ENCODE measurements at places on chromosomes 2 and 18. TPM values are rescaled to one million over a fixed set of nuclear protein-coding genes. Genes with fewer than 3 reads are reported as not detected.

Gene EVA1A
- total RNA-seq: 0.69 TPM

Gene COL6A3
- 96.2 TPM for total RNA-seq

Gene NT5C1B
- total RNA-seq: not detected

Gene INHBB
- 13.9 TPM for total RNA-seq

Gene LIMS3
- total RNA-seq: 2.2 TPM

Gene MAP3K19
- not detected for total RNA-seq

Gene REG3G
- total RNA-seq: not detected

Gene BCL11A
- 4.5 TPM for total RNA-seq

Gene SNTG2
- total RNA-seq: 3.3 TPM

Gene ACADL
- 1.3 TPM for total RNA-seq

Gene LPIN1
- 70.0 TPM for total RNA-seq

Gene RFTN2
- 7.4 TPM for total RNA-seq

Gene MATN3
- 1.3 TPM for total RNA-seq

GRCh38 chr2:103868396-103868795 lies 985.5 kb upstream of the POU3F3 start:
- DNase-seq: no peak

DNA sequence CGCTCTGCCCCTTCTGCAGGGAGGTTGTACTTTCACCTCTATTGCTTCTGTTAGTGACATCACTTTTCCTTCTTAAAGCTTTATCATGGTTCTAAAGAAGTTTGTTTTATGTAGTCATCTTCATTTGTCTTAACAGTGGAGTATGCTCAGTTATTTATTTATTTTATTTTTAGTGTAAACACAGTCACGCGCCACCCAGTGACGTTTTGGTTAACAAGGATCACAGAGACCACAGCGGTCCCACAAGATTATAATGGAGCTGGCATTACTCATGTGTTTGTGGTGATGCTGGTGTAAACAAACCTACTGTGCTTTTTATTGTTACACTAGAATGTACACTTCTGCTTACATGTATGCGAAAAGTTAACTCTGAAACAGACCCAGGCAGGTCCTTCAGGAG lies 89.9 kb downstream of the SOX11 start:
- DNase-seq: no peak

DNA sequence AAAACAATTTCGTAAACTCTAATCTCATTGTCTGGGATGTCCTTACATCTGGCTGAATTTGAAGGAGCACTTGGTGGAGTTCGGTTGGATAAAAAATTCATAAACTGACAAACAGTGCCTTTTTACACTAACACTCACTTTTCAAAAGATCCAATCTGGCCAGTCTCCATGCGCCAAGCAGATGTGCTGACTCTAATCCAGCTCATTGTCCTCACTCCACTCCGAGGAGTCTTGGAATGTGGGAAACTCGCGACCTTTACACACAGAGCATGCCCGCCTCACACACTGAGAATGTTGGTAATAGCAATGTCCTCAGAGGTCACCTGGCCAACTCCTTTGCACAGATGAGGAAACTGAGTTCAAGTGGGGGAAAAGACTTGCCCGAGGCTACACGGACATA lies 66.8 kb downstream of the XDH start:
- DNase-seq: no peak

DNA sequence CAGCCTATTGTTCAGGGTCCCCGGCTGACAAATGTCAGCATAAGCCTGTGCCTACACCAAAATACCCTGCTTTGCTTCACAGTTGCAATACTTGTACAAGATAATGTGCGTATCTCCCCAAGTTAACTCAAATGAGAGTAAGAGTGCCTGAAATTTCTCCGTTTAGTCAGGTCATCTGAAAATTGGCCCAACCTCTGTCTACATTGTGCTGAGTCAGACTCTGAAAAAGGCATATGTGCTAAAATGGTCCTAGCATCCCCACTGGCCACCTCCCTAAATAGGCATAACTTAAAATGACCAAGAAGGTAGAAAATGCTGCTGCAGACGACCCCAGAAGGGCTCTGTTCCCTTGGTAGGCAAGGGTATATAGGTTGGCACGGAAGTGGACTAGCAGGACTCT lies 1653.8 kb upstream of the DDX18 start:
- no peak for DNase-seq

- DNase-seq: no peak
These were observed 69.7 kb downstream of the TBC1D8 start for GRCh38 chr2:101081375-101081907.

- DNase-seq: no peak
These were observed 84.9 kb downstream of the EFEMP1 start for GRCh38 chr2:55838653-55839052.

- no peak for DNase-seq
These were observed 216.6 kb downstream of the RTP5 start for GRCh38 chr2:242085941-242086621.

- DNase-seq: no peak
These were observed 3.4 kb downstream of the NAGK start for GRCh38 chr2:71071681-71072398.

DNA sequence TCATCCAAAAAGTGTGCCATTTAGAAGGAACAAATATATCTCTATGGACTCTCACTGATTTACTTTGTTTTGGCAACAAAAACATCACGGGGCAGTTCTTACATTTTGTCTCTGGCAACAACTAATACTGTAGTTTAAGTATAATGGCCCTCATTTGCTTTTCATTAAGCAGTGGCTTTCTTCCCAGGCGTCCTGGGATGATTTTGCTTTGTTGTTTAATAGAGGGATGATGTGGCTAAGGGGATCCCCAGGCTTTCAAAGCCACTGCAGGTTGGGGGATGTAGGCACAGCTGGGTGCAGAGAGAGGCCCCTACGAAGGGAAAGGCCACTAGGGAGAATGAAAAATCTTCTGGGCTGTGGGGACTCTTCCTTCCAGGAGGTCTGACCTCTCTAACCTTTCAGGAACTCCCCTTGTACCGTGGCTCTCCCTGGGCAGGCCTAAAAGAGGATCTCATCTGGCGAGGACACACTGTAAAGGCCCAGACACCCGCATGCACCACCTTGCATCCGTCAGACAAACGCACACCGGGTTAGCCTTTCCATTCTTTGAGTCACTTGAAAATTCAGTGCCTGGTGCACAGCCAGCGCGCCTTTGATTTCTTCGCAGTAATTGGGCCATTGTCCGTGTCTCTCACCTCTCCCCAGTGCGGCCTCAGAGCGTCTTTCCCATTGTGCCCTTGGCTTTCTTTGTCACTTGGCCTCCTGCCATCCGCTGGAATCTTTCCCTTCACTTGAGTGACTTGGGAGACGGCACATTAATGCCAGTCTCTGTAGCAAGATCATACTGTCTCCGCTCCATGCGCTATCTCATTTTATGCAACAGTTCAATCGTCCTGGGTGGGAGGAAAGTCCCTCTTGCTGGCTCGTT lies 40.3 kb upstream of the AFF3 start:
- DNase-seq: peak; percentile 82

GRCh38 chr18:28767727-28768211 lies 590.8 kb upstream of the CDH2 start:
- no peak for DNase-seq

DNA sequence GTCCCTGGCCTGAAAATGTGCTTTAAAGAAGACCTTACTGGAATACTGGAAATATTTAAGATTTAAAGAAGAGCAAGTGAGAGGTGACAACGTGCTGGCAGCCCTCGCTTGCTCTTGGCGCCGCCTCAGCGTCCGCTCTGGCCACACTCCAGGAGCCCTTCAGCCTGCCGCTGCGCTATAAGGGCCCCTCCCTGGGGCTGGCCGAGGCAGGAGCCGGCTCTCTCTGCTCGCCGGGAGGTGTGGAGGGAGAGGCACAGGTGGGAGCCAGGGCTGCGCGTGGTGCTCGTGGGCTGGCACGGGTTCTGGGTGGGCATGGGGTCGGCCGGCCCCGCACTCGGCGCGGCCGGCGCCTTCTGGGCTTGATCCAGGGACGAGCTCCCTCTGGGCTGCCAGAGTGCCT lies 2.9 kb upstream of the COQ10B start:
- no peak for DNase-seq

DNA sequence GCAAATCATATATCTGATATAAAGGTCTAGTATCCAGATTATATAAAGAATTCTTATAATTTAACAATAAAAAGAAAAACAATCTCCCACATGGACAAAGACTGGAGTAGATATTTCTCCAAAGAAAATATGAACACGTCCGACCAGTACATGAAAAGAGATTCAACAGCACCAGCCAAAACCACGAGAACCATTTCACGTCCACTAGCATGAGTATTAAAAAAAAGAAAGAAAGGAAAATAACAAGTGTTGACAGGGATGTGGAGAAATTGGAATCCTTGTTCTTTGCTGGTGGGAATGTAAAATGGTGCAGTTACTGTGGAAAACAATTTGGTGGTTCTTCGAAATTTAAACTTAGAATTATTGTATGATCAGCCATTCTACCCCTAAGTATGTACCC lies 432.7 kb upstream of the TRIB2 start:
- no peak for DNase-seq

GRCh38 chr2:47043142-47043890 lies 111.8 kb downstream of the STPG4 start:
- DNase-seq: no peak

- no peak for DNase-seq
These were observed 420.3 kb upstream of the MMADHC start for GRCh38 chr2:150007815-150008430.

GRCh38 chr18:59033359-59033758 lies 106.3 kb upstream of the SEC11C start:
- no peak for DNase-seq

DNA sequence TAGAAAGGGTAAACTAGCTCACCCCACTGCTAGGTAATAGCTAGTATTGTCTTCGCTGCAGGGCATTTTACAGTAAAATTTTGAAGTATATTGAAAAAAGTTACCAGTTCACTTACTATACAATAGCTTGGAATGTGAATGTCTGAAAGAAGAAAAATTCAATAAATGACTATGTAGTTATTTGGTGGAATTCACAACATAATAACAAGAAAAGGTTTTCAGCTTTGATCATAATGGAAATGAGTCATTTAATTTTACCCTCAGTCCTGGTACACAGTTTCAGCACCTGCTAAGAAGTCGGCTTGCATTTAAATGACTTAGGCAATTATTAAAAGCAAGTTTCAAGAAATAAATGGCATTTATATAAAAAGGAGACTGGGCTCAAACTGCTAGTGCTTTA lies 90.4 kb downstream of the NUP35 start:
- DNase-seq: no peak

GRCh38 chr2:210792000-210792399 lies 235.6 kb downstream of the CPS1 start:
- DNase-seq: no peak

- peak; percentile 81 for DNase-seq
These were observed 14.1 kb downstream of the SLC9A4 start for GRCh38 chr2:102486941-102487702.

DNA sequence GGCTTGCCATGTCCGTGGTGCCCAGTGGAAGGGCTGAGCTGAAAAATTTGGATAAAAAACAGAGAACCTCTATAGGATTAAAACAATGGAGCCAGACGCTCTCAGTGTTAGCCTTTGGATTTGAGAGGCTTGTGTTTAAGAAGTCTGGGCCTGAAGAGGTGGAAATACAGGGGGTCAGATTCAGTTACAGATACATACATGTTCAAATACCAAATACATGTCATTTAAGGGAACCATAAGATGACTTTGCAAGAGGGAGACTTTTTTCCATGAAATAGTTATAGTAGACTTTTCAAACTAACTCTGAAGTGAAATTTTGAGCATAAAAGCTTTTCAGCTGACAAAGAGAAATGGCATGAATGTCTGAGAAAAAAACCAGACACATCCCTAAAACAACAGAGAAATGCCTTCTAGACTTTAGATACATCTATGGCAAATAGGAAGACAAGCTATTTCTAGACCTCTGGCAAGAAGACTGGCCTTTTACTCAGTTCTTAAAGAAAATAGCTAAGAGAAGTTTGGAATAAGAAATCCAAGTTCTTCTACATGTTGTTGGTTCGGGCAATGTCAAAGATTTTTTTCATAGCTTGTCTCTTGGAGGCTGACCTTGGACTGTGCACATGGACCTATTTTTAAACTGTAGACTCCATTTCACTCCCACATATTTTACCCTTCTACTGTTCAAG lies 112.9 kb downstream of the LTBP1 start:
- DNase-seq: no peak

GRCh38 chr2:83900862-83901261 lies 558.2 kb downstream of the SUCLG1 start:
- no peak for DNase-seq

- no peak for DNase-seq
These were observed 18.2 kb downstream of the NRP2 start for GRCh38 chr2:205700331-205701132.

DNA sequence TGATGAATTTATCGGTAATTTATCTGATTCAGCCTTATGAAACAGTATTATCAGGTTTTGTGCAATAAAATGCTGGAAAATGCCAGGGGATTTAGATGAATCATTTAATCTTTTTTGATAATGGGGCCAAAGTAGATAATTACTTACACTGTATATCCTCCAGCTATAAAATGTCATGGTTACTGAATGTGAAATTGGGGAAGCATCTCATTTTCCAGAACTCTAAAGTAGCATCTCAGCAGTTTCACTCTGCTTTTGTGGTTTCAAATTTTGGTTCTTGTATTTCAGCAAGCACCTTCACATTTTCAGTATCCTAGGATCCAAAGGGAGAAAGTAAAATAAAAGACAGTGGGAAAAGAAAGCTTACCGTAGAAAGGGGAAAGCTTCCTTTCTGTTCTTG lies 12.8 kb downstream of the ANKRD62 start:
- no peak for DNase-seq

DNA sequence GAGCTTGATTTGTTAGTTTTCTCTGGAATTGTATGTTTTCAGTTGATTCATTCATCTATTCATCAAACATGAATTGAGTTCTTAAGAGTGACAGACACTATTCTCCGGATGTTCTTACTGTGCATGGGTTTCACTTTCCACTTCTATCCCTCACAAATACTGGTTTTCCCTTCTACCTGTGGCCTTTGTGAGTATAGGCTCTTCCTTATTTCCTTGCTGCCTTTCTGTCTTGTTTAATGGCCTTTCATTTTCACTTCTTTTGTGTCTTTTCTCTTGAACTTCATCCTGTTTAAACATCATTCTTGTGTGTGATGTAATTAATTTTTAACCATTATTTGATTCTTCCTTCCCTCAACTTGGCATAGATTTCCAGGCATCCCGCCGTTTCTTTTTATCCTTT lies 90.7 kb downstream of the CRIM1 start:
- no peak for DNase-seq
